ENCODE measurements at places on chromosomes 2 and 18.

GRCh38 chr2:8242739-8243138 is 439.1 kb upstream of the ID2 start:
- no peak for DNase-seq

DNA sequence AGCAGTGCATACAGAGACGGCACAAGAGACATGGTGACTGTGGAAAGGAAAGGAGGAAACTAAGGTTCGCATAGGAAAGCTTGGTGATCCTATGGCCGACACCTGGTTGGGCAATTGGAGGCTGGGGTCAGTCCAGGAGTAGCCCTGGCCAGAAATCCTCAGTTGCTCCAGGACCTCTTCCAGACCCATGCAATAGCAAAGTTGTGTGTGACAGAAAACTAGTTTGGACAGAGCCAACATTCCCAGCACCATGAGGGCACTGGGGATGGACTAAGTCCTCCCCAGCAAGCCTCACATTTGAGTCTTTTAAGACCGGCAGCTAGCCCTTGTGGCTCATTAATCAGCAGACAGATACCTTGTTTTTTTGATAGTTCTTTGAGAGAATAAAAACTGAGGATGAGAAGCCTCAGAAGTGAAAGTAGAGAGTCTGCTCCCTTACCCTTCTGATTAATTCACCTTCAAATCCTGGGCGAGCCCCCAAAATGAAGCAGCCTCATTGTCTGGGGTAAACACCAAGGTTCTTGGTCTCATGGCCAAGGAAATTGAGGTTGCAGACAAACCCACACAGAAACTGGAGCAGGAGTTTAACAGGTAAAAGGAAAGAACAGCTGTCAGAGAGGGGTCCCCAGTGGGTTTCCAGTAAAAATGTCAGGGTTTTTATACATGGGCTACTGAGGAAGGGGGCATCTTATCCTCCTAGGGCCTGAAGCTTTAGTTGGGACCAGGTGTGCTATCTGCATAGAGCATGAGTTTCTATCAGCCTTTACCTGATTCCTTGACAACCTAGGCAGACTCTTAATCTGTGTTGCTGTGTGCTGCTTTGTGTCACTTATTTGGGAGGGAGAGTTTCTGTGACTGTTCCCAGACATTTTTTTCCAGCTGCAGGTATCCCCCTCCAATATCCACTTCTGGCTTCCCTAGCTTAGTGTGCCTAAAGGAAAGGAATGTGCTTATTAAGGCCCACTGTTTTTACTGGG is 39.1 kb downstream of the STK17B start:
- DNase-seq: no peak

DNA sequence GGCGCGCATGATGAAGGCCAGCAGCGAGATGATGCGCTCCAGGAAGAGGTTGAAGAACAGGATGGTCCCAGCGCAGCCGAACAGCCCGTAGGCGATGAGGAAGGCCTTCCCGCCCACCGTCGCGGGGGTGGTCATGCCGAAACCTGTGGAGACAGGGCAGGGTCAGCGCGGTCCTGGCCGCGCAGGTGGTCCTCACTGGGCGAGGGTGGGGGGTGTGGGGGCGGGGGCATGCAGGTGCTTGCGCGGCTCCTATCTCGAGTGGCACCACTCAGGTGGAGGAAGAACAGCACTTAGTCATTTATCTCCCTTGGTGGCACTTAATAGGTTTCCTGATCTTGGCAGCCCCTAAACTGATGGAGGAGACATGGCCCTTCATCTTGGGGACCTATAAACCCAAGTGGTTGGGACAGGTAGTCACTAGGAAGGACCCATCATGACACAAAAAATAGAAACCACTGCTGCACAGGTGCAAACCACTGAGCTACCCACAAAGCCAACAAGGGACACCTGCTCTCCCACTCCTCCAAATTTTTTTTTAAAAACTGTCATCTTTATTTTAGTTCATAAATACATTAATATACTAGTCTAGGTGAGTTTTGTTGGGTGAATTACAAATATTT is 118.8 kb downstream of the MSH2 start:
- no peak for DNase-seq

DNA sequence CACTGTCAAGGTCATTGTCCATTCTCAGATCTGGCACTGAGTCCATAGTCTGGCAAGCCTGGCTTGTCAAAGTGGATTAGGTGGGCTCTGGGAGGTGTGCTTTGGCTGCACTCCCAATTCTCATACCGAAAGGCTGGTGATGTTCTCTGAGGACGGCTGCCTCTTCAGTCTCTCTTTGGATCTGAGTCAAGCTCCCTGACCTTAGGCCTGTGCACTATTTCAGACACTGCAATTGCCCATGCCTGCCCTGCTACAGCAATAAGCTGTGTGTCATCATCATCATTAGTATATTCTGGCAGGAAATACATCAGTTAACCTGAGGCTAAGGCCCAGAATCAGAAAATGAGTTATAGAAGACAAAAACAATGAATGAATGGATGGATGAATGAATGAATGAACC is 1.6 kb upstream of the SLC5A7 start:
- DNase-seq: no peak

DNA sequence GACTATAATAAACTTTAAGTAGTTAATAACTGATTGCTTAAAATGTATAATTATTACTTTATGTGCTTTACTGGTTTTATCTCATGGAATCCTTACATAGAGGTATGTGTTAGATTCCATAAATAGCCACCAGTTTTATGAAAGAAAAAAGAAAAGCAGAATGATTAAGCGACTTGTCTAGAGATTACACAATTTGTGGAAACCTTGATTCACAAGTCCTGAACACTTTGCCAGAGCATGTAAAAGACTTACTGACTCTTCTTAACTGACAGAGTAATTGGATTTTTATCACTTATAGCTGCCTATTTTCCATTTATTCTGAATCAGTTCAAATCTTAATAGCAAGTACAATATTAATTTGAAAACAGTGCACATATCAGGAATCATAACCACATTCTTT is 448.7 kb upstream of the NETO1 start:
- DNase-seq: no peak

DNA sequence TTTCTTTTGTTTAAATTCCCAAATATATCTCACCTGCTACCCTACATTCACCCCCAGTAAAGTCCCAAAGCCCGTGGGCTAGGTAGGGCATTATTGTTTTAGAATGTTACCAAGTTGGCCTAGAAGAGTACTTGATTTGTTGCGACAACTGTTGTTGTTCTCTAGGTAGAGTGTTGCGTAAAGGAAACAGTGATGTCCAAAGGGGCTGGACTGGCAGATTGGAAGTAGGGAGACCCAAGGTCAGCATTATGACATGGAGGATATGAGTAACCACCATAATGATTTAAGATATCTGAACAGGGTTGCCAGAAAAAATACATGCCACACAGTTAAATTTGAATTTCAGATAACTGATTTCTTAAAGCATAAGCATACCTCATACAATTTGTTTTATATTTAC is 39.2 kb downstream of the SCN1A start:
- DNase-seq: peak; percentile 90

DNA sequence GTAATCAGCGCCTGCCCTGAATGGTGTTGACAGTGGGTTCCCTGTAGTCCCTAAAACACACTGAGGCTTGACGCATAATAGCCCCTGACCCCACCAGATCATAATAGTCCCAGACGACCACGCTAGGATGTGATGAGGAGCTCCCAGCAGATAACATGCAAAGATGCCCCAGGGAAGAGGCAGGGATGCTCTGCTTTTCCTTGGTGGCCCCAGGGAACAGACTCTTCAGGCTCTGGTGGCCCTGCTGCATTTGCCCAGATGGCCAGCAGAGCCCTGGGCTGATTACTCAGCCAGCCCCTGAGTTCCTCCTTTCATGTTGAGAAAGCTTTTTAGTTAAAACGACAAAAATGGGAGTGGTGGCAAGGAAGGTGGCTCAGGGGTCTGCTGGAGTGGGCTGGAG is 5.9 kb upstream of the NCKAP5 start:
- DNase-seq: no peak

DNA sequence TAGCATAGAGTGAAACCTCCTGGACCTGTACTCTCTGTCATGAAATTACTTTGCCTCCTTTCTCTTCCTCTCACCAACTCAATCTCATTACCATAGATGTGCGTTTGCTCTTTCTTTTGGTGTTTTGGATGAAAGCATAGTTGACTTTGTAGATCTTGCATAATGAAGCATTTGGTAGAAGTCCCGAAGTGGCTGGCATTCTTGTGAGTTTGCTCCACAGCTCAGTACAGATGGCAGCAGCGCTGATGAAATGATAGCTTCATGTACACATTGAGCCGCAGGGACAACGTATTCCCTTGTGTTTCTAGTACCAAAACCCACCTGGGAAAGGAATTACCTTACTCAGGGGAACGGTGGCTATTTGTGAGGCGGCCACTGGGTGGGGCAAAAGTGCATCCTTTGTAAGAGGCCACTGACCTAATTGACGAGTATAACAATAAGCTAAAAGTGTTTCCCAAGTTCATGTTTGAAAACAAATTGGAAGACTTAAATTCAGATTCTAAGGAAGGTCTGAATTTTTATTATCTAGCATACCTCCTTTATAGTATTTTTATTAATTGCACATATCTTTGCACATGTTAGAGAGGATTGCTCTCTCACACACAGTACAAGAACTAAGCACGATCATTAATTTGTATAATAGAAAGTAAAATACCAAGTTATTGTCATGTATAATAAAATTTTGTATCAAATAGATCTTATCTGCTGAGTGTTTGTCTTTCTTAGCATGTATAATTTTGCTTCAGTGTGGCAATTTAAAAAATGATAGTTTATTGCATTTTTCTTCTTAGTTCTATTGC is 25.4 kb upstream of the CDH7 start:
- DNase-seq: no peak

- DNase-seq: no peak
These were observed 49.0 kb upstream of the ACSL3 start for GRCh38 chr2:222811828-222812227.

- DNase-seq: no peak
These were observed 504 bp downstream of the ASAP2 start for GRCh38 chr2:9206991-9207640.

DNA sequence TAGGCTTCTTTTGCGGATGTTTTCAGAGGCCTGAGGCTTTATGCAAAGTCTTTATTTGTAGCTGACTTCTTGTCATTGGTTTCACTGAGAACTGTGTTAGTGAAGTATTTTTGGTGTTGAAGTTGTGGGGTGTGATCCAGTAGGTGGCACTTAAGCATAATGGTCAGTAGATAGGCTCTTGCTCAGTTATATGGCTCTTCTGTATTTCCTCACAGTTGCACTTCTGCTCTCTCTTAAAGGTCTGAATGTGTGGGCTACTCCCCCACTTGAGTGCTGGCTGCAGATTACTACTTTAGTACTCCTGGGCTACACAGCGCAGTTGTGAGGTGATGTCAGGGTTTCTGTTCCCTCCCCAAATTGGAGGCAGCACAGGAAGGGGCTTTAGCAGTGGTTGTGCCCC is 133.8 kb upstream of the SCN7A start:
- no peak for DNase-seq

- DNase-seq: no peak
These were observed 80.0 kb upstream of the FAM136A start for GRCh38 chr2:70381821-70382220.

DNA sequence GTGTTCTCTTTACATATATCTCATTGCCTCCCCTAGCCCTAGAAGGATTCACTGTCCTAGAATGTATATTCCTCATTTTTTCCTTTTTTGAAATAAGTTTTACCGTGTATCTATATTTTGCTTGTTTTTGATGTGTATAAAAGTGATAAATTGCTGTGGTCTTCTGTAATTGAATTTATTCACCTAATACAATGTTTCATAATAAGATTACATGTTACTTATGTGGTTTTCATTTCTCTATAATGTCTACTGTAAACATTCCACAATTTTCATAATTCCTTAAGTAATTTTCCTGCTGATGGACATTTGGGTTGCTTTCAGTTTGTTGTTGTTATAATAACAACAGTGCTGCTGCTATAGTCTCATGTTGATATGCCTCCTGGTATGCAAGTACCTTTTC is 118.2 kb downstream of the PHLPP1 start:
- no peak for DNase-seq

DNA sequence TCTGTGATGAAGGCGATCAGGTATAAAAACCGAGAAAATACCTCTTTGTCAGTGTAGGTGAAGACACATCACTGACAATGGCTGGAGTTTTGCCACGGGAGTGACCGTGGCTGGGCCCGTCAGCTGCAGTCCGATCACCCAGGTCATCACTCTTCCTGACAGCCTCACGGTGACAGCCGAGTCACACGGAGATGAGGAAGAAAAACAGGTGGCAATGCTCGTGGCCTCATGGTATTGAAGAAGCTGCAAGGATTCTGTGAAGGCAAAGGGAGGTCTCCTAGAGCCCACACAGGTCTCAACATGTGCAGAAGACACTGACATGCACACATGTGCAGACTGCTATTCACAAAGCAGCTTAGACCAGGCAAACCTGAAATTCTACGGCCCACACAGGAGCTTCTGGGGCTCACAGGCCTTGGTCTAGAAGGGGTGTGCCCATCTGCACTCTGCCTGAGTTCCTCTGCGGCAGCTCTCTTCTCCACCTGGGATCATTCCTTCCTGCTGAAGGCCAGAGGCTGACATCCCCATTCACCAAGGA is 7.4 kb downstream of the COPS9 start:
- no peak for DNase-seq

- peak; percentile 70 for DNase-seq
These were observed 99.9 kb downstream of the TRIB2 start for GRCh38 chr2:12816379-12817306.

GRCh38 chr2:135980434-135981079 is 4.9 kb downstream of the DARS1 start:
- DNase-seq: no peak

- DNase-seq: no peak
These were observed 11.9 kb upstream of the NMUR1 start for GRCh38 chr2:231542136-231542535.

DNA sequence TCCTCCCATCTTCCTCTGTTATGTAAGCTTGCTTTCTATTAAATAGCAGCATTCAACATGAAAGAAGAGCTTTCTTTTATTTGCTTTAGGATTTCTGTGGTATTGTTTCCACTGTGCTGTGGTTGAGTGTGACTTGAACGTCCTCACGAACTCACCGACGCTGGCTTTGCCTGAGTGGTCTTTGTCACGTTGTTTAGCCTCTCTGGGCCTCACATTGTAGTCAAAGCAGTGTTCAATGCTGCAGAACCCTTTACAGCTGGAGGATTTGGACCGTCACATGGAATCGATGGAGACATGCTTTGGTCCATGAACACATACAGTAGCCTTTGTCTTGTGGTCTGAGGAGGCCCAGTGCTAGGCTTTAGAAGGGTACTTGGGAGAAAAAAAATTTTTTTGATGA is 66.3 kb downstream of the TANC1 start:
- DNase-seq: no peak

DNA sequence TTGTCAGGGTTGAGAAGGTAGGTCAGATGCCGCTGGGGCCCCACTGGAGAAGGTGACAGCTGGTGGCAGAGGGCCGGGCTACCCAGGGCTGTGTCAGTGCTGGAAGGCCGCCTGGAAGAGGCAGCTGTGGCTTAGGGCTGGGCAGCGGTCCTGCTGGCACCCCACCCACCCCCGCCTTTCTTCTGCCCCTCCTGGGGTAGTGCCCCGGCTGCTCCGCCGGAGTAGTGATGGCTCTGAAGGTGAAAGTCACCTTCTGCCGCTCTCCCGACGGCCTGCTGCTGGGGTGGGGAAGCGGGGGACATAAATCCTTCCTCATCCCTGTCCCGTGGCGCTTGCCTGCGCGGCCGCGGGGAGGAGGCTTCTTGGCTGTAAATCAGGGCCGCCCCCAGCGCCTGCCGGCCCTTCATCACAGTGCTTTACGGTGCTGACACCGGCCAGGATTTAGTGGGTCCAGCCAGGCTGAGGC is 332.2 kb downstream of the DYSF start:
- no peak for DNase-seq

Data from brain microvascular endothelial cell (primary cell).